ENCODE measurements at places on chromosomes 4 and X. TPM values are rescaled to one million over a fixed set of nuclear protein-coding genes. Genes with fewer than 3 reads are reported as not detected.

ZNF275 gene
- total RNA-seq = 6.4 TPM

BANK1 gene
- total RNA-seq = 0.08 TPM

GUCY1A1 gene
- total RNA-seq = 43.0 TPM

SYNPO2 gene
- total RNA-seq = 239 TPM

FAM9C gene
- total RNA-seq = not detected

TMEM33 gene
- 22.5 TPM for total RNA-seq

ZNF141 gene
- 8.2 TPM for total RNA-seq

CPLX1 gene
- 4.8 TPM for total RNA-seq

AFM gene
- not detected for total RNA-seq

NEXMIF gene
- total RNA-seq = 0.19 TPM

ADGRA3 gene
- 26.9 TPM for total RNA-seq
